Fibroblast of upper back skin (primary cell): ENCODE measurements at places on chromosomes 2 and 18.

- DNase-seq = no peak
Observed at GRCh38 chr2:174666312-174666711, 68.7 kb upstream of the WIPF1 start.

- peak; percentile 7 for DNase-seq
Observed at GRCh38 chr2:53859206-53860181, at the start of gene GPR75. Gene GPR75 (minus strand): TSS chr2:53859967. CDS start chr2:53854756, 5,211 bp downstream.

DNA sequence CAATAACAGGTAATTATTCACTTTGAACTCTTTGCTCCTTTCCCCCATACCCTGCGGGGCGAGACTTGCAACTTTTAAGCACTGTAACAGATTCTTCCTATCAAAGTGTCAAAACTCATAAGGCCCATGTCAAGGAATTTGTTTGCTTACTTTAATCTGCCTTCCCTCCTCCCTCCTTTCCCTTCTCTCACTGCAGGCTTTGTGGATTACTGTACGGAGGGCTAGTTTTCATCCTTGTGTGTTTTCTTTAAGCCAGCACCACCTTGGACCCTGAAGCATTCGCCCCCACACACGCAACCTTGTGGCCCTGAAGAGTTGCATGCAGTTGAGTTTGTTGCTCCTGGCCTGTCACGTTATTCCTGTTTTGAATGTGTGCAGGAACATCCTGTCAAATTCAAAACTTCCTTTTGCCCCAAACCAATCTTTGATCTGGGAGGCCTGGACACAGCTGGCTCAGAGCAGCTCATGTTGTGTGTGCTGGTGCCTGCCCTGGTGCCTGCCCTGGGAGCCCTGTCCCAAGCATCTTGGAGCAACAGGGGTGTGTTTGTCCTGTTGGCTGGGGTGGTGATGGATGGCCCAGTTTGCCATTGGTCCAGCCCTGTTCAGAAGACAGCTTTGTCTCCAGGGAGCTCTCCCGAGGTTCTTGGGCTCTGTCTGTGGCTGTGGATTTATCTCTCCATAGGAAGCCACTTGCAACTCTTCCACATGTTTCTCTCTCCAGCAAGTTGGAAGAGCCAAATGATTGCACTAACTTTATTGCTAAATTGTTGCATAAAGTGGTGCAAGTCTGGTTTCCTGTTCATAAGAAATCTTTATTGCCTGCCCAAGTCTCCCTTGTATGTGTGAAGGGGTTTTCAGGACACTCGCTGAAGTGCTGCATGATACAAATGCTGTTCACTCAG is 199.6 kb downstream of the VAPA start:
- no peak for DNase-seq

- no peak for DNase-seq
Observed at GRCh38 chr2:118154176-118154575, 65.9 kb downstream of the INSIG2 start.

GRCh38 chr2:169354244-169354643 is 8.1 kb downstream of the LRP2 start:
- no peak for DNase-seq

DNA sequence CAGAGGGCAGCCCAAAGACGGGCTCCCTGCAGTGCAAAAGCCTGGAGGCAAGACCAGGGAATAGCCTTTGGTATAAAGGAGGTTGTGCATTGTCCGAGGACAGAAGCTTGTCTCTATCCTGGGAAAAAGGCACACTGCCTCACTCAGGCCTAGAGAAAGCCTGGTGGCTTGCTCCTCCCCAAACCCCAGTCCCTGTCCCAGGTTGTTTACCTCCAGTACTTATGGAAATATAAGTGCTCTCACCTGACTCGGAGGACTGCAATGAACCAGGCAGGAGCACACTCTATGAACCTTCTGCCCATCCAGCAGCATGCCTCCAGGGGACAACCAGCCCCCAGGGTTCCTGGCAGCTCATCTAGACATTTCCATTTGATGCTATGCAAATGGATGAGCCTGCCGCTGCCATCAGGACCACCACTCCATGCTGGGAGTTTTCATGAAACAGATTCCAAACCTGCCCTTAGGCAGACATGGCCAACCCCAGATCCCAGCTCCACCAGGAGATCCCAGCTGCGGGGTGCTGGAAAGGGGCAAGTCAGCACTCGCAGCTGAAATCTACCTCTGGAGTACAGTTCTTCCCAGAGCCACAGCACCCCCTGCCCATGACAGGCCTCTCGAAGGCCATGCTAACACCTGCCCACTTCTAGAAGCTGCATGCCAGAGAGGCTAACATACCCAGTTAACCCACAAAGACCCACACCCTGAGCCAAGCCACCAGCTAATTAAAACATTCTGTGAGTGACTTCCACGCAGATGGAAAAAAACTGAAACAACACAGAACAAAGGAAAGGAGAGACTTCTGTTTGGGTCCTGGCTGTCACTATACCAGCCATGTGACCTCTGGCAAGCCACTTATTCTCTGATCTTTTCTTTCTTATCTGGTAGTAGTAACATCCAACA is 101.7 kb downstream of the TTC32 start:
- peak; percentile 31 for DNase-seq

DNA sequence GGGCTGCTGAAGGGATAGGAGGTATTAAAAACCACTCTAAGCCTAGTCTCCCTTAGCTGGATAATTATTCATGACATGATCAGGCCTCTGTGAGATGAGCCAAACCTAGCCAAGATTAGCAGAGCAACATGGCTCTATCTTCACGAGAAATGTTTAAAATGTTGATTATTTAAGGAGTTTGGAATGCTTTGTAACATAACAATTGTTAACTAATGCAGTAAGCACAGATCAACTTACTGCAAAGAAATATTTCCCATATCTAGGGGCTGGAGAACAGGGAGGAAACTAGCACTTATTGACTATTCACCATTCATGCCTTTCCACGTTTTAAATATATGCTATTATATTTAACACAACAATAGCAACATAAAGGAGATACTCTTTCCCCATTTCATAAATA is 833.7 kb upstream of the CHAC2 start:
- DNase-seq = peak; percentile 36

DNA sequence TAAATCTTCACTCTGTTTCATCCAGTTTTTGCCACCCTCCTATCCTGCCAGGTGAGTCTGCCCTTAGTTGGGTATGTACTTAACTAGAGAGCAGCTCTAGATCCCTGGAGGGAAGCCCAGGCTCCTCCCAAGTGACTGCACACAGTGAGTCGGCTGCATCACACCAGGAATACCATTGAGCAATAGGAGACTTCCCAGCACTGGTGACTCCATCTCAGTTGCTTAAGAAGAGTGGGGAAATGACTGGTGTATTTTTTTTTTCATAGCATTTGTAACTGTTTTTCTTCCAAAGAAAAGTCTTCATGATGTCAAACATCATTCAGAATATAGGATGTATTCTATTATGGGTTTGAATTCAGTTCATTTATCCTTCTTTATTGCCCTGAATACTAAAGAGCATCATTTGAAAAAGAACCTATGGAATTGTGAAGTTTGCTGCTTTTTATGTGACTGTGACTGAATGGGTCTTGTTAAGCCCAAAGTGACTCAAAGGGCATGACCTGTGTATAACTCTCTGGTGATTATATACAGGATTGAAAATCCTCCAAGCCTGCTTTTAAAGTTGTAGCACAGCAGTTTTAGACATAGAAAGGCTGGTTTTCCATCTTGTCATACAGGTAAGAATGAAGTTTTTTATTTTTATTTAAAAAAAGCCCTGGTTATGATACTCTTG is 84.3 kb downstream of the MAP3K20 start:
- DNase-seq = peak; percentile 97

GRCh38 chr2:101809698-101810097 is 112.2 kb downstream of the MAP4K4 start:
- peak; percentile 78 for DNase-seq

DNA sequence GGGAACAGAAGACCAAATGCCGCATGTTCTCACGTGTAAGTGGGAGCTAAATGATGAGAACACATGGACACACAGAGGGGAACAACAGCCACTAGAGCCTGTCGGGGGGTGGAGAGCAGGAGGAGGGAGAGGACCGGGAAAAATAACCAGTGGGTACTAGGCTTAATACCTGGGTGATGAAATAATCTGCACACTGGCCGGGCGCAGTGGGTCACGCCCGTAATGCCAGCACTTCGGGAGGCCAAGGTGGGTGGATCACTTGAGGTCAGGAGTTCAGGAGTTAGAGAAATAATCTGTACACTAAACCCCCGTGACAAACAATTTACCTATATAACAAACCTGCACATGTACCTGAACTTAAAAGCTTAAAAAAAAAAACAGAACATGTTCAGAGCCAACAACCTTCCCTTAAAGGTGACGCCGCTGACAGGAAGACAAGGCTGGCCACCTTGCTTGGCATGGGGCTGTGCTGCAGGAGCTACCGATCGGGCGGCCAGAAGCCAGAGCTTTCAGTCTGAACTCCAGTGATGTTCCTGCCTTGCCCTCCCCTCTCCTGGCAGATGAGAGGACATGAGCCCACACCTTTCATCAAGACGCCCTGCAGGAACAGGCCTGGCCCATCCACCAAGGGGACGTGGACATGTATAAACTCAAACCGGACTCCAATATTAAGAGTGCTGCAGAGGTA is 11.2 kb downstream of the SLC66A2 start:
- DNase-seq = no peak

- peak; percentile 43 for DNase-seq
Observed at GRCh38 chr2:223759569-223760430, 77.6 kb downstream of the AP1S3 start.

DNA sequence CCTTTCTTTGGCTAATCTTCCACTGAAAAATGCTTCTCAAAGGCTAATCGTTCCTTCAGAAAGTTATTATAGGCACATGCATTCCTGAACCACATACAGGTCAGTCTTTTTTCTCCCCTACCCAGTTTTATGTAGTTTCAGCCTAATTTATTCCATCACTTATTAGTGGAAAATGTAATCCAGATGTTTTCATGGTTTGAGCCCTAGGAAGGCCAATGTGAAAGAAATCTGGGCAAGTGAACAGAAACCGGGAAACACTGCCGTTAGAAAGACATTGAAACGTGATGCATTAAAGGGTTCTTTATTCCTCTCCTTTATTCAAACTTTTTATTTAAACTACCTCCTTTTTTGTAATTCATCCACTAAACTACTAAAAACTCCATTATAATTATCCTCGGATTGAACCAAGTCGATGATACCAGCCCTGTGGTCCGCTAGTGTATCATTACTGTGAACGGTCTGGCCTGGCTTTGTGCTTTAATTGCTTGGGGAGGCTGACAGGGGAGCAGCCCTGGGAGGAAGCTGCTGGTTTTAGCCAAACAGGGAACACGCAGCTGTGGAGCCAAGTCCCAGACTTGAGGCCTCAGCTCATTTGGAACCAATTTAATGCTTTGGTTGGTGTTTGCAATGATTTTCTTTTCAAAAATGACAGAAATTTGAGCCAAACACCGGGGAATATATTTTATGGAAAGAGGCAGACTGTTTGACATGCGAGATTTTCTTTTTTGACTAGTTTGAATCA is 149.2 kb downstream of the ARHGAP28 start:
- DNase-seq = peak; percentile 84

DNA sequence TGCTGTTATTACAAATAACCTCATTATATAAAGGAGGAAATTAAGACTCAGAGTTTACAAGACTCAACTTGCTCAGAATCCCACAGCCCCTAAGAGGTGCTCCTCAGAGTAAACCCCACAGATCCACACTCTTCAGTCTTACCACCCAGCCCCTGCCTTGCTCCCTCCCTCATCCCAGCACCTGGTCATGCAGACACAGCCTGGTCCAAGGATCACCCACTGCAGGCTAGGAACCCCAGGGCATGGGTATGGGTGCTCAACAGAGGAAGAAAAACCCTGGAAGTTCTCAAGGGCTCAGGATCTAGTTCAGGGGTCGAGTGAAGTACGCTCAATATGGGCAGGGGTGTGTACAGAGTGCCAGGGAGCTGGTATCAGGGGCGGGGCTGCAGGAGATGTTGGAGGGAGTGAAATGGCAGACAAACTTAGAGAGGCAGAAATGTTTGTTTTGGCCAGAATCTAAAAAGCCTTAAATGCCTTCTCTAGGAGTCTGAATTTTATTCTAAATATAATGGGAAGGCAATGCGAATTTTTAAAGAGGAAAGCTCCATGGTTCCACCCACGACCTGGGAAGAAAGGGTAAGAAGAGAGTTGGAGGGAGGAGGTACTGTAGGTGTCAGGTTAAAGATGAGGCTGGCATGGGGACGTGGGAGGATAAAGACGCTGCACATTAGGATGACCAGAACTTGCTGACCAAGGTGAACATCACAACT is 79.1 kb upstream of the MGAT4A start:
- DNase-seq = no peak

GRCh38 chr2:42978887-42979415 is 186.6 kb upstream of the HAAO start:
- DNase-seq = no peak

- no peak for DNase-seq
Observed at GRCh38 chr18:21366896-21367295, 124.9 kb downstream of the GREB1L start.

GRCh38 chr2:61633250-61633649 is 95.1 kb upstream of the XPO1 start:
- DNase-seq = no peak

GRCh38 chr18:58732471-58732870 is 61.2 kb downstream of the MALT1 start:
- no peak for DNase-seq

DNA sequence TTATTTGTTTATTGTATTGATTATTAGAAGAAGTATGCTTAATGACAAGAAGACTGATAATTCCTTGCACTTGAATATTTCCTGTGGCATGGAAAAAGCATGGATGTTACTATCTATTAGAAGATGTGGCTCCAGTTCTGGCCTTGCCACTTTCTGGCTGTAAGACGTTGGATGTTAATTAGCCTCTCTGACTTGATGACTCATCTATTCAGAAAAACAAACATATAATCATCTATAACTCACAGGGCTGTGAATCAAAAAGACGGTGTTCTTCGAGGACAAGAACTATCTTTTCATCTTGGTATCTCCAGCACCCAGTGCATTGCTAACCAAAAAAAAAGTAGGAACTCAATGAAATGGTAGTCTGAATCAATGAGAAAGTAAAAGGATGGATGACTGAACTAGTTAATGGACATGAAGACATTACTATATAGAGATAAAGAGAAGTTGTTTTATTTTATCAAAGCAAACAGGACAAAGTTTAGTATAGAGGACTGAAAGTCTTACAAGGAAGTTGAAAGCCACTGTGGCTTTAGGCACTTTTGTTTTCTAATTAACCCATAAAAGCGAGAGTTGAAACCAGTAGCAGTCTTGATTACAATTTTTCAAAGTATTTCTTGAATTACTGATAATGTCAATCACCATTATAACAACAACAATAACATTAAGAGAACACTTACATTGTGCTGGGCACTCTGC is 145.3 kb downstream of the RND3 start:
- no peak for DNase-seq

GRCh38 chr18:23529604-23530003 is 26.3 kb downstream of the RMC1 start:
- DNase-seq = peak; percentile 62

GRCh38 chr2:32425719-32426141 is 68.9 kb downstream of the BIRC6 start:
- peak; percentile 74 for DNase-seq

DNA sequence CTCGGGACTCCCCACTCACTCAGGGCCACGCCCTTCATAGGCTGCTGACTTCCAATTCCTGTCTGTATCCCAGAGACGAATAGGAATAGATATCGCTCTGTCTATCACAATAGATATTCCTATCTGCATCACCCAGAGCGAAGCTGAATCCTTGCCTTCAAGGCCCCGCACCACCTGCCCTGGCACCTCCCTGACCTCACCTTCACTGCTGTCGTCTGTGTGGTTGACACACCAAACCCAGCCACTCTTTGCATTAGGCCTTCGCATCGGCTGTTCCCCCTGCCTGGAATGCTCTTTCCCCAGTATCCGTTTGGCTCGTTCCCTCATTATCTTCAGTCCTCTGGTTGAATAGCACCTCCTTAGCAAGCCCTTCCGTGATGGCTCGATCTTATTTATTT is 43.5 kb downstream of the ATOH8 start:
- DNase-seq = no peak
